ENCODE measurements at places on chromosomes 3 and 15.

DNA sequence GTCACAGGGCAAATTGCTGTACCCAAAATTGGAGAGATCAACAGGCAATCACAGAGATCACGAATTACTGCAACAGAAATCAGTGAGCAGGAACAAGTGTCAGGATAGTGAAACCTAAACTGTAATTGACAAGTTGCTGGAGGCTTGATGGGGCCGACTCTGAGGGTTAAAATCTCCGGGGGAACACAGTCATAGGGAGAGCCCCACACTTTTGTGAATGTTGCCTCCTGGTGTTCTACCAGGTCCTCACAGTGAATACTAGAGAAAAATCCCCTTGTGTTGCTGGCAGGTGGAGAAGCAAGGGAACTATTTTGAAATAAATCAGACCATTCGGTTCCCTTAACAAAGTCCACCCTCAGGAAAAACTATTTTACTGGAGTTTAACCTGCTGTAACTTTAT lies 697.5 kb upstream of the CBLB start:
- DNase-seq: no peak

DNA sequence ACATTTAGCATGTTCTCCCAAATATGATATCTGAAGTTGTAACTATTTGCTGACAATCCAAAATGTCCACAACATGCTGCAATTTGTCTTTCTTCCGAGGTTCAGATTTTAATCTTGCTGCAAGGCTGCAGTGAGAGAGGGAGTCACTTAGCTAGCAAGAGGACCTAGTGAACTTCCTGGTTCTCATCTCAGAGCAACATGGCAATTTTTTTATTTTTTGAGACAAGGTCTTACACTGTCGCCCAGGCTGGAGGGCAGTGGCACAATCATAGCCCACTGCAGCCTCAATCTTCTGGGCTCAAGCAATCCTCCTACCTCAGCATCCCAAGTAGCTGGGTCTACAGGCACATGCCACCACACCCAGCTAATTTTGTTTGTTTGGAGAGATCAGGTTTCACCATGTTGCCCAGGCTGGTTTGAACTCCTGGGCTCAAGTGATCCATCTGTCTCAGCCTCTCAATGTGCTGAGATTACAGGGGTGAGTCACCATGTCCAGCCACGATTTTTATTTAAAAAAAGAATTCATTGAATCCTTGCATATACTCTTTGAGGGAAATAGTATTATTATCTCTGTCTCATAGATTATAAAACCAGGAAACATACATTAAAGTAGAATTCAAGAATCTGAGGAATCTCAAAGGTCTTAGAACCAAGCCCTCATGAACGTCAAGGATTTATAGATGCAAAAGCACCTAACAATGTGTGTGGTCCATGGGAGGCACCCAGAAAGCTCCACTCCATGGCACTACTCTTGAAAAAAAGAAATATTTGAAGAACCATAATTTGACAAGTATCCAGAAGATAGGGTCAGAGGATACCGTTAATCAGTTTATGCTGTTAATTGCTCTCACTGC lies 9.1 kb downstream of the HDC start:
- DNase-seq: no peak

- no peak for DNase-seq
Measured at GRCh38 chr15:88142121-88142520, 114.4 kb downstream of the NTRK3 start.

- no peak for DNase-seq
Measured at GRCh38 chr15:44545913-44546802, 9.2 kb downstream of the EIF3J start.

DNA sequence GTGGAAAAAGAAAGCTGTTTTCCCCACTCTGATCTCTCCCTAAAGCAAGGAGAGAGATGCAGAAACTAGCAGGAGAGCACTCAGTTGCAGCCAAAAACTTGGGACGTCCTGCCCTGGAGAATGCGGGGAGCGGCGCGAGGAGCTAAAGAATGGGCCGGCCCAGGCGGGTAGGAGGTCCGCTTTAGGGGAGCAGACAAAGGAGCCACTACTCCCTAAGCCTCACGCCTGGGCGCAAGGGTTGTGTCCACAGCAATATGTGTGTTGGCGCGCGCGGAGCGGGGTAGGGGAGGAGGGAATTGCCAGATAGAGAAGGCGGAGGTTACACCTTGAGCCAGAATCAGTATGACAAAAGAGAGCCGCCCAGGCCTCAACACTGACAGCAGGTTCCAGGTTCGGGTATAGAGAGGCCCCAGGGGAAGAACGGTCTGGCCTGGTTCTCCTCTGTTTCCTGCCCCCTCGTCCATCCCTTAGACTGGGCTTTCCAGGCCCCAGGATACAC lies 2.9 kb downstream of the WNT5A start:
- no peak for DNase-seq

- DNase-seq: no peak
Measured at GRCh38 chr3:127339928-127340861, 52.3 kb upstream of the PRR20G start.

DNA sequence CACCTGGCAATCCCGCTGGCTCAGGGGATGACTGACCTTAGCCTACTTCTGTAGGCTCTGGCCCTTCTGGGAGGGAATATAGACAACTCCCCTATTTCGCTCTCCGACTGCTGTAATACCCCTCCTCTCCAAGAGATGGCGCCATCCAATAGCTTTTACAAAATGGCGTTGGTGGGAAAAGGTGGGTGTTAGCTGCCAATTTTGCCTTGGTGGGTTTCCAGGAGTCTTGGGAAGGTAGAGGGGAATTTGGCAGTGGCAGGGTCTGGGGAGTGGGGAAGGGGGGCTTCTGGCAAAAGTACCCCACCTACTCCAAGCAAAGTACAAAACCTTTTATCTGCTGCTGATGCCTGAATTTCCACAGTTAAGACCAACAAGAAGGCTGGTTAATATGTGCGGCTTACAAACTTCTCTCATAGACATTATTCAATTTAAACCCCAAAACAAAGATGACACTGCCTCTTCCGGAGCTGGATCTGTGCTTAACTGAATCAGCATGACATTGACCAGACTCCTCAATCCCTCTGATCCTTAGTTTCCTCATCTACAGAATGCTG lies 62.1 kb downstream of the RASGRF1 start:
- DNase-seq: no peak

DNA sequence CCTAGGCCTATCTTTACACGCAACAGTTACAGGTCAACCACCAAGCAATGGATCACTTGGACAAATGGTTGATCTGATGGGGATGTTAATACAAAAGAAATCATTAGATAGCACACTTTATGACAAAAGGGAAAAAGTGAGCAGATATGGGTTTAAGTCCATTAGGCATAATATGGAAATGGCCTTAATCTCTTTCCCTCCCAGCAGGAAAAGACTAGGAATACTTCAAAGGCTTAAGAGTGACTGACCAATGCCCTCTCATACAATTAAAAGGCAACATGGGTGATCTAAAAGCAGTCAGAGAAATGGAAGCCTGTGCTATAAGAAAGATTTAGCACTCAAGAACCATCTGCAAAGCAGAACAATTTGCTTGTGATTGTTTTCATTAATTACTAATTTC lies 3.3 kb downstream of the PRTG start:
- DNase-seq: no peak

GRCh38 chr3:130414457-130414856 lies 69.0 kb downstream of the COL6A5 start:
- no peak for DNase-seq

GRCh38 chr15:35545316-35545823 lies 595 bp downstream of the DPH6 start:
- peak; percentile 74 for DNase-seq

DNA sequence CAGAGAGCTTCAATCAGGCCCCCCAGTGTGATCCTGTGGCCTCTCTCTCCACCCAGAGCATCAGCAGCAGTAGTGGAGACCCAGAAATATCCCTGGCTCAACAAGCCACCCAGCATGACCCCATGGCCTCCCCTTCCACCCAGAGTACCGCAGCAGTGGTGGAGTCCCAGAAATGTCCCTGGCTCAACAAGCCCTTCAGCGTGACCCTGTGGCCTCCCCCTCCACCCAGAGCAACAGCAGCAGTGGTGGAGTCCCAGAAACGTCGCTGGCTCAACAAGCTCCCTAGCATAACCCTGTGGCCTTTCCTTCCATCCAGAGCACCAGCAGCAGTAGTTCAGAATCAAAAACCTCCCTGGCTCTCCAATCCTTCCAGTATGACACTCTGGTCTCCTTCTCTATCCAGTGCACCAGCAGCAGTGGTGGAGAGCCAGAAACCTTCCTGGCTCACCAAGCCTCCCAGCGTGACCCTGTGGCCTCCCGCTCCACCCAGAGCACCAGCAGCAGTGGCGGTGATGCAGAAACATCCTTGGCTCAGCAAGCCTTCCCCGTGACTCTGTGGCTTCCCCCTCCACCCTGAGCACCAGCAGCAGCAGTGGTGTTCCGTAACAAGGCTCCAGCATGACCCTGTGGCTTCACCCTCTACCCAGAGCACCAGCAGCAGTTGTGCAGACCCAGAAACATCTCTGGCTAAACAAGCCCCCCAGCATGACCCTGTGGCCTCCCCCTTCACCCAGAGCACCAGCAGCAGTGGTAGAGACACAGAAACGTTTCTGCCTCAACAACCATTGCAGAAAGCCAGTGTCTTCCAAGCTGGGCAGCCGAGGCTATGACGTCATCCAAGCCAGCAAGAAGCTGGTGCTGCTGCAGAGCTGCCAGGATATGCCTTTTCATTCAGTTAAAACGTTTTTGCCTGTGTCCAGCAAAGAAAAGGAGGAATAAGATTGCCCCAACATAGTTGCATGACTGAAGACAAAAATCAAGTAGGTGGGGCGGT lies 61.3 kb upstream of the TAMM41 start:
- no peak for DNase-seq

DNA sequence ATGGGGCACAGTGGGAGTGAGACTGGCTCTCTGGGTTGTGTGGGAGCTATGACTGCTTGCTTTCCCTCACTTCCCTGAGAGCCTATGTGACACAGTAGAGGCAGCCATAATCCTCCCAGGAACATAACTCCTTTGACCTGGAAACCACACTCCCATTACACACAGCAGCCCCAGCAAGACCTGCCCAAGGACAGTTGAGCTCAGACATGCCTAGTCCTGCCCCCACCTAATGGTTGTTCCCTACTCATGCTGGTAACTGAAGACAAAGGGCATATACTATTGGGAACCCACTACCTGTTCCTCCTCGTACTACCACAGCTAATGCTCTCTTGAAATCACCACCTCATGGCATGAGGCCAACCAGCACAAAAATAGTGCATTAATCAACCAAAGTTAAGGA lies 550.4 kb upstream of the ARPP21 start:
- no peak for DNase-seq

- DNase-seq: no peak
Measured at GRCh38 chr3:63654931-63655330, 2.5 kb downstream of the SNTN start.

GRCh38 chr3:146217324-146217723 lies 33.6 kb downstream of the PLSCR4 start:
- no peak for DNase-seq

- DNase-seq: no peak
Measured at GRCh38 chr3:129413687-129414506, 14.5 kb downstream of the EFCAB12 start.

DNA sequence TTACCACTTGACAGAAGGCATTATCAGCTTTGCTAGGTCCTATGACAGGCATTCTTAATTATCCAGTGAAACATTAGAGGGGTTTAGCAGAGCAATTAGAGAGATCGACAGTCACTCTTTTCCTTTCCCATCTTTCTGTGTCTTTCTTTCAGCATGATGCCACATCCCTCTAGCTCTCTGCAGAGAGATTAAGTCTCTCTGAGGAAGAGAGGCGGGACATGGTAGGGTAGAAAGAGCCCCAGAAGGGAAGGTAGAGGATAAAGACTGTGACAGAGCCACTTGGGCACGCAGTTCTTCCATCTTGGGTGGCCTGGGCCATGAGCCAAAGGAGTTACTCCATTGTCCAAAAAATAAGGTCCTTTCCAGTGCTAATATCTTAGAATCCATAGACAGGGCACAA lies 55.8 kb downstream of the HHLA2 start:
- no peak for DNase-seq

GRCh38 chr3:78919021-78919755 lies 848.6 kb downstream of the ROBO1 start:
- DNase-seq: no peak

- no peak for DNase-seq
Measured at GRCh38 chr15:46778876-46779275, 938.4 kb upstream of the SEMA6D start.

GRCh38 chr3:140276703-140277102 lies 341.7 kb downstream of the CLSTN2 start:
- DNase-seq: no peak

DNA sequence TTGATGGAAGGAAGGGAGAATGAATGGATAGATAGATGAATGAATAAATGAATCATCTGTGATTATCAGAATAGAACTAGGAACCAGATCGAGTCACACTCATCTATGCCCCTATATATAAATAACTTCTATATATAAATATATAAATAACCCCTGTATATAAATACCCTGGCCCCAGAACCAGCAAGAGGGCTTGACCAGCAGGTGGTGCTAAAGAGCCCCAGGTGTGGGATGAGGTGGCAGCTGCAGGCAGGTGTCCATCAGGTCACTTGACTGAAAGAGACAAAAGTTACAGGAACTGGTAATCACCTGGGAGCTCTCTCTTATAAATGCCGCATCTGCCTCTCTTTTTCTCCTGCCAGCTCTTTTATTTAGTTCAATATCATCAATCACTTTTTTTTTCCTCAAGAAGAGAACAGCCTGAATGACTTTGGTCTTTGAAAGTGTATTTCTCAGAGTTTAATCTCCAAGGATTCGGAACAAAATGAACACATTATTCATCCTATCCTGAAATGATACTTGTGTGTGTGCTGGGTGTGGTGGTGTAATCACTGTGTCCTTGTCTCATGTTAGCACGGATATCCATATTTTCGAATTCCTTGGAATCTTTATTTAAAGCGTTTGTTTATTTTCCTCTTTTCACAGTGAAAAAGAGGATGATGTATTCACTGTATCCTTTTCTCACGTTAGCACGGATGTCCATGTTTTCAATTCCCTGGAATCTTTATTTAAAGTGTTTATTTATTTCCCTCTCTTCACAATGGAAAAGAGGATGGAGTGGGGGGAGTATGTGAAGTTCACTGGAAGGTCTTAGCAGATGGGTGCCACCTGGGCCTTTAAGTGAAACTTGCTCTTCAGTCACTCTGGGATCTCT lies 35.4 kb upstream of the ATG7 start:
- DNase-seq: no peak

DNA sequence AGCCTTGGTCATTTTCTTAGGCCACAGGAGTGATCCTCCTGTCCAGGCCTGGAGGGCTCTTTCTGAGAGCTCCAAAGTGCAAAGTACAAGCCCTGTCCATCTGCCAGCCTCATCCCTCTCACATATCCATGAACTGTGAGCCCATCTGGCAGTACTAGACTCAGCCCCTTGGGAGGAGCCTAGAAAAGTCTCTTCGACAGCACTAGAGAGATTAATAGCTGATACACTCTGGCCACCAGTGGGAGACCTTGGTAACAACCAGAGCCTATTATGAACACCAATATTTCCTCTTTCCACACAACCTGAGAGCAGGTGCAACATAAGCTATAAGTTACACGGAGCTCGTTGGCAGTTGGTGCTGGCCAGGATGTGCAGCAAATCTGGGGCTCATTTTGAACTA lies 59.5 kb upstream of the DCLK3 start:
- DNase-seq: no peak
